ENCODE measurements at places on chromosomes 2 and 18.

DNA sequence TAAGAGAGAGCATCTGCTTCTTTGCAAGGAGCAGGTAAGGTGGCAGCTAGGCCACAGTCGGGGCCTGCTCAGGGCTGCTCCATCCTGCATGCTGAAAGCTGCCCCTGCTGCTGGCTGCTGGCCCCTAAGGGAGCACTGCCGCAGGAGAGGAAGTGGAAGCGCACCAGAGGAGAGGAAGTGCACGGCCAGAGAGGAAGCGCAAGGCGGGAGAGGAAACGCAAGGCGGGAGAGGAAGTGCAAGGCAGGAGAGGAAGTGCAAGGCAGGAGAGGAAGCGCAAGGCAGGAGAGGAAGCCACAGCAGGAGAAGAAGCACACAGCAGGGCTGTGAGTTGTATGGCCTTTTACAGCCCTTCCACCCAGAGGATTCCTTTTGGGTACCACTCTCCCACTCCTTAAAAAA is 539.0 kb upstream of the TNP1 start:
- DNase-seq: no peak

GRCh38 chr2:20148923-20149702 is 75.8 kb downstream of the SDC1 start:
- DNase-seq: no peak

- no peak for DNase-seq
These were observed 256.9 kb downstream of the RND3 start for GRCh38 chr2:150230616-150231015.

- no peak for DNase-seq
These were observed 814 bp upstream of the RAB1A start for GRCh38 chr2:65130664-65131175.

GRCh38 chr2:236768393-236769140 is 198.9 kb downstream of the ACKR3 start:
- no peak for DNase-seq

DNA sequence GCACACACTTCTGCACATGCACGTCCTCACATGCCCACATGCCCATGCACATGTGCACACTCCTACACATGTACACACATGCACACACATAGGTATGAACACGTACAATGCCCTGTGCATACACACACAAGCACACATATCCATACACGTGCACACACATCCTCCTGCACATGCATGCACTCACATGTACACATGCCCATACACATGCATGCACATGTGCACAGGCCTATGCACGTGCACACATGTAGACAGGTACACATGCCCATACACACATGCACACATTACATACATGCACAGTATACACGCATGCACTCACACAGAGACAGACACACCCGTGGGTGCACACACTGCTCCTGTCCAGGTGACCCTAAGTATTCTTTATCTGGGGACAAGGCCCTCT is 34.3 kb downstream of the GPC1 start:
- DNase-seq: no peak
